Heart left ventricle (tissue), 16 donors: ENCODE measurements at places on chromosomes 7 and 10.
A peak's percentile ranks its signal among the peaks of the same experiment; 100 is the strongest.

DNA sequence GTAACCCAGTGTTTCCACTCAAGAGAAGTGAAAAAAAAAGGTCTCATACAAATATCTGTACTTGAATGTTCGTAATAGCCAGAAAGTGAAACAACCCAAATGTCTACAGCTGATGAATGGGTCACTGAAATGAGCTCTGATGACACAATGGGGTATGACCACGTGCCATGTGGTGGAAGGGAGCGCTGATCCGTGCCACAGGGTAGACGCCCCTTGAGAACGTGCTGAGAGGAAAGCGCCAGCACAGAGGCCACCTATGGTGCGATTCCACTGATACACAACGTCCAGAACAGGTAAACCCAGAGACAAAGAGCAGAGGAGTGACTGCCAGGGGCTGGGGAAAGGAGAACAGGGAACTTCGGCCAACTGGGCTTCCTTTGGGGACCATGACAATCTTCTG, 50.3 kb downstream of the MAD1L1 start:
- DNase-seq, result no peak

DNA sequence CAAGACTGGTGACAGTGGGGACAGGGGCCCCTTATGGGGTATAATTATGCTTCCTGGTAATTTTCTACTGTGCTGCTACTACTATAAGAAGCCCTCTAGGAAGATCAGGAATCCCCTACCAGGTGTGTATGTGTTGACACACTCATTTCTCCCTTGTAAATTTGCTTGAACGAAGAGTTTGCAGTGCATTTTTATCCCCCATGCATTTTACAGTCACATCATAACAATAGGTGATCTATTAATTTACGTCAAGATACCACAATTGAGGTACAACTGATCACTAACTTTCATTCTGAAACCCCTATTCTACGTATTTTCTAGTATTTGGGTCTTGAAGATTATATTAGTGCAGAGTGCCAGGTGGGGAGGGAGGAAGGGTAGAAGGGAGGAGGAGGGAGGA, 252.2 kb downstream of the NSUN6 start:
- DNase-seq, result no peak

- DNase-seq, result no peak
Observed at GRCh38 chr7:150324373-150324961, 1.1 kb upstream of the ACTR3C start.

DNA sequence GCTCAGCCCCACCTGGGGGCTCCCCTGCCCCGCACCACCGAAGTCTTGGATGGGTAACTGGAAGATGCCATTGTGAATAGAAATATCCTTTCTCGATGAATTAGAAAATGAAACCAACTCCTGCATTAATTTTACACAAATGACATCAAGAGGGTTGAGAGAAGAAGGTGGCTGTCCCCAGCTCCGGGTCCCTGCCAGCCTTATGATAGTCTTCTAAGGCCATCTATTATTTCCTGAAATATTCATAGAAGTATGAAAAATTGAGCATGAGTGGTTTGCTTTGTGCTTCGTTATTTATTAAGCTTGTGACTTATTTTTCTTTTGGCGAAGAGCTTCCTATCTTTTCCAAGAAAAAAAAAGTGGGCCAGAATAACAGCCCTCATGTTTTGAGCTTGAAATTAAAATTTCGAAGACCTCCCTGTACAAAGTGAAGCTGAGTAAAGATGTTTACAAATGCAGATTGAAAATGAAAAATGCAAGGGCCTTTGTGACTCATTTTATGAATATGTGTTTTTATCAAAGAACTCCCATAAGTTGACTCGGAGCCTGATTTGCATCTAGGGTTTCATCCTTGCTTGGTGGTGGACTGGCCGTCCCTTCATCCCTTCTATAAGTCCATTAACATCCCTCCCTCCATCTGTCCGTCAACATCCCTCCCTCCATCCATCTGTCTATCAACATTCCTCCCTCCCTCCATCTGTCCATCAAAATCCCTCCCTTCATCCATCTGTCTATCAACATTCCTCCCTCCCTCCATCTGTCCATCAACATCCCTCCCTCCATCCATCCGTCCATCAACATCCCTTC, 20.5 kb upstream of the CFAP46 start:
- no peak for DNase-seq

GRCh38 chr7:33107136-33108066, 1.8 kb downstream of the RP9 start:
- DNase-seq, result no peak

DNA sequence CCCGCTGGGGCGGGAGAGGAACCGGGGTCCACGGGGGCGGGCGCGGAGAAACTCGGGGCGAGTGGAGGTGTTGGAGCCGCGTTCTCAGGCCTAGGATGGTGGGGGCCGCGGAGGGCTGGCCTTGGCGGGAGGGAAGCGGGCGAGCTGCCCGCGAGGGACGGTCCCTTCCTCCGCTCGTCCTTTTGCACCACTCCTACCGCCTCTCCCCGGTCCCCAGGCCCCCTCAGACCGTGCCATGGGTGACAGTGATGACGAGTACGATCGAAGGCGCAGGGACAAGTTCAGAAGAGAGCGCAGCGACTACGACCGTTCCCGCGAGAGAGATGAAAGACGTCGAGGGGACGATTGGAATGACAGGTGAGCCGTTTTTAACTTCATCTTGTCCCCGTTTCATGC, 451 bp downstream of the SRRT start:
- no peak for DNase-seq

DNA sequence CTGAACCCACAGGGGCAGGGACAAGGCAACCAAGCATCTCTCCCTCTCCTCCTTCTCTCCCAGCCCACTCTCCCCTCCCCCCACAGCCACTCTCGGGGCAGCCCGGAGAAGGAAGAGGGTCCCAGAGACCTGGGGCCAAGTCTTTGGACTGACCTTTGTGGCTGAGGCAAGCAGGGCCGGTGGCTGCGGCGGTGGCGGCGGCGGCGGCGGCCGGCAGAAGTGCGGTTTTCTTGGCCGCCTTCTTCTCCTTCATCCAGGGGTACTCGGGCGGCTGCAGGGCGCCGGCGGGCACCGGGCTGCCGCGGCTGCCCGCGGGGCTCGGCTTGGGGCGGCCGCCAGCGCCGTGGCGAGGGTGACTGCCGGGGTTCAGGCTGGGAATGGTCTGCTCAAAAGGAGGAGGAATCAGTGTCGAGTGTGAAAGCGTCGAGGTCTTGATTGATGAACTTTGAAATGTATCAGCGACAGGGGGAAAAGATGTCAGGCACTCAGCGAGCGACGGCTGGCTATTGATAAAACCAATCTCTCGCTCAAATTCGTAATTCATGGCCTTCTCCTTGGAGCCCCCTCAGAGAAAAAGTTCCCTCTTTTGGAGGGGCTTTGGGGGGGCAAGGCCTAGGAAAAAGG, 414 bp downstream of the HOXA2 start:
- DNase-seq, result no peak

DNA sequence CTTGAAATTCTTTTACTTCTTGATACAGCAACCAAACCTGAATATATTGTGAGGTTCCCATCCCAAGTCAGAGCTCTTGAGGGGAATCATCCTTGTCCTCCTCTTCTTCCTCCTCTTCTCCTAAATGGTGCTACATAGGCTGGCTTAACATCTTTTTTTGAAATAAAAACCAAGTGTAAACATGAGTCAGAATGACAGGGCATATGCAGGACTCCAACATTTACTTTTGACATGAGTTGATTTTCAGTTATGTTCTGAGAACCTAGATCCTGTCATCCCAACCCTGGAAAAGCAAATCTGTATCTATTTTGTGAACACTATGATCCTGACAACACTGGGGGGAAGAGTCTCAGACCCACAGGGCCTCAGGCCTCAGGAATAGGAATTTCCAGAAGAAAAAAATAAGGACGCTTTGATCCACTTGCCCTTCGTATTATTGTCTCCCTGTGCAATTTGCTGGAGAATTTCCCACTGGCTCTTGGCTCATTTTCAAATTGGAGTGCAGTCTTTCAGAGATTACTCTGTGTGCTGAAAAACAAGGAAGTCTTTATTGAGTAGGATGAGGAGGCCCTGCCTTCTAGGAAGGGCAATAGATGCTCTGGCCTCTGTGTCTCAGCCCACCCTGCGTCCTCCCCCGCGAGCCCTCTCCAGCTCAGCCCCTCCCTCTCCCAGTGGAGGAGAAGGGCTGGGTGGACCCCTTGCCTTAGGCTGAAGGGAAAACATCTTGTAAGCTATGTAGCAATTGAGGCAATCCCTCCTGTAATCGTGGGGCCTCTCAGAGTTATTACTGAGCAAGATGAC, 121.6 kb downstream of the CREB5 start:
- peak; percentile 53 for DNase-seq

GRCh38 chr7:156487811-156488533, 152.6 kb upstream of the RNF32 start:
- DNase-seq, result no peak

DNA sequence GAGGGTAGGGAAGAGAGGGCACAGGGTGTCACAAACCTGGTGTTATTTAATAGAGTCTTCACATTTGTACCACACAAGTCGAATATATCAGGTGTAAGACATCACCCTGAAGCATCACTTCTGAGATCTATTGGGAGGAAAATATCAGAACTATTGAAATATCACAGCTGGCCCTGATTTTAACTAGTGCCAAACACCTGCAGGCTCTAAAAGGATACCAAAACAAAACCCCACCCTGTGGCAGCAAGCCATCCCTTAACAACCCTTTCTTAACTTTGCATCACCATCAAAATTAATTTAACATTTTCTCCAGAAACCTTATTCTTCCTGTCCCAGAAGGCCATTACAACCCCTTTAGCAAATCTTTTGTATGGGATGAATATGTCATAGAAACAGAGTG, 365.4 kb downstream of the SUGCT start:
- DNase-seq, result peak; percentile 29

- no peak for DNase-seq
Observed at GRCh38 chr7:41336981-41337380, 365.9 kb downstream of the INHBA start.

- no peak for DNase-seq
Observed at GRCh38 chr7:18059171-18059570, 31.5 kb upstream of the PRPS1L1 start.
